ENCODE measurements at places on chromosomes 2 and 18.
A peak's percentile ranks its signal among the peaks of the same experiment; 100 is the strongest.

GRCh38 chr18:2641638-2642037 is 13.9 kb upstream of the SMCHD1 start:
- DNase-seq: no peak

GRCh38 chr2:211434773-211435172 is 878.4 kb downstream of the CPS1 start:
- DNase-seq: no peak

DNA sequence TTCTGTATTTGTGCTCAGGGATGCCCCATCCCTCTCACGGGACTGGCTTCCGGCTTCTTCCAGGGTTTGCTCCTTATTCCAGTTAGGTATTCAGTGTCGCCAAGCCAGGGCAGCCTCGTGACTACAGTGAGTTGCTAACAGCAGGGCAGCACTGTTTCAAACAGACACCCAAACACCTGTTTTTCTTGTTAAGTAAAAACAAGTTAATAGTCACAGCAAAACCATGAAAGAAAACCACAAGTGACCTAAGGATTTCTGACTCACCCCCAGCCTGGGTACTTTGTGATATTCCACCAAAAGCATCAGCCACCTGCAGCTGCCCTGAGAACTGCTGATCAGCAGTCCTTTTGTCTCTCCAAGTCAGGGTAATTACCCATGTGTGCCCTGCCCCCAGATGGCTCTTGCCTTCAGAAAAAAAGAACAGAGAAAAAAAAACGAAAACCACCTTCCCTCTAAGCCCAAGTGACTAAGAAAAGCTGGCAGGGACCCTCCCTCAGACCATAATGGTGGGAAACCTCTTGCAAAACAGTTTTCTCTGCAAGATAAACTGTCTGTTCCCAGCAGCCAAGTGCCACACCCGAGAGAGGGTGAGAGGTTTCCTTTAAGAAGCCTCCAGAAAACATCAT is 178.2 kb downstream of the ANAPC1 start:
- DNase-seq: no peak

- DNase-seq: no peak
Observed at GRCh38 chr2:44778671-44779476, 162.6 kb upstream of the SIX3 start.

- DNase-seq: no peak
Observed at GRCh38 chr2:128520340-128520739, 201.7 kb upstream of the HS6ST1 start.

DNA sequence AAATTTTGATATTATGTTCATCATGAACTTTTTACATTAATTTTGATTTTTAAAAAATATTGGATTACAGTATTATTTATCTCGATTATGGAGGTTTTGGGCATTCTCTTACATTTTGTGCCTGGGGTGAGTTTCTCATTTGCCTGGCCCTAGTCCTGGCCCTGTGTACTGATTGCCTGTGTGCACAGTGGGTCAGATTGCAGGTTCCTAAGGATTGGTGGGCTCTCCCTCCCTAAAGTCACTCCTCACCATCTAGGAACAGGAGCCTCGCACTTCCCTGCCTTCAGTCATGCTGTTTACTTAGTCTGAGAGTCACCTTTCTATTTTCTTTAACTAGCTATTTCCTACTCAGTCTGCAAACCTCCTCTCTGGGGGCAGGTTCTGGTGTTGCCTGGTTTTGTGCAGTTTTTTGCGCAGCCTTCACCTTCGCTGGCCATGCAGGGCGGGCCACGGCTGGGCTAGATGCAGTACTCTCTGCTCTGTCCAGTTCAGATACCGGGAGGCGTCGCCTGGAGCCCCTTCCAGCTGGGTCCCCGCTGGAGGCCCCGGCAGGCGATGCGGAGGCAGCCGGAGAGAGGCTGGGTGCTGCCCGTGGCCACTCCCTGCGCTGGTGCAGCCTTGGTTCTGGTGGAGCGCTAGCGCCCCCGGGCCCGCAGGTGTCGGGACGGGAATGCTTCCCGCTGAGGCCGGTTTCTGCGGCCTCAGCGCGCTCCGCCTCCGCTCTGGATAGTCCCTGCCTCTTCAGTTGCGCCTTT is 23.3 kb upstream of the MC5R start:
- DNase-seq: peak; percentile 32

- DNase-seq: no peak
Observed at GRCh38 chr2:195543063-195543462, 114.0 kb upstream of the SLC39A10 start.

DNA sequence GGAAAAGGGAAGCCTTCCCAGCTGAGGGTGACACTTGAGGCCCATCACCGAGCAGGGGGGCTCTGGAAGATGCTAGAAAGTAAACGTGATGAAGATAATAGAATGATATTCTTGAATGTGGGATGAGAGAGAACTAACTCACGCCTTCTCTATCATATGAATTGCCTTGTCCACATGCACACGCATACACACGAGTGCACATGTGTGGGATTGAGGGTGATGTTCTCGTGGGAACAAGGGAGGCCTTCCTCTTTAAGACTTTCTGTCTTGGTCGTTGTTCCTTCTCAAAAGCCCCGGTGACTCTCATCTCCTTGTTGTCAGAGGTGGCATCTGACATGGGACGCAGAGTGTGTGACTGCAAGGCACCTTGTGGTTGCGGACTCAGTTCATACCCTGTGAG is 436.9 kb downstream of the ZNF516 start:
- DNase-seq: no peak

GRCh38 chr18:54506516-54507261 is 84.4 kb upstream of the DYNAP start:
- no peak for DNase-seq

DNA sequence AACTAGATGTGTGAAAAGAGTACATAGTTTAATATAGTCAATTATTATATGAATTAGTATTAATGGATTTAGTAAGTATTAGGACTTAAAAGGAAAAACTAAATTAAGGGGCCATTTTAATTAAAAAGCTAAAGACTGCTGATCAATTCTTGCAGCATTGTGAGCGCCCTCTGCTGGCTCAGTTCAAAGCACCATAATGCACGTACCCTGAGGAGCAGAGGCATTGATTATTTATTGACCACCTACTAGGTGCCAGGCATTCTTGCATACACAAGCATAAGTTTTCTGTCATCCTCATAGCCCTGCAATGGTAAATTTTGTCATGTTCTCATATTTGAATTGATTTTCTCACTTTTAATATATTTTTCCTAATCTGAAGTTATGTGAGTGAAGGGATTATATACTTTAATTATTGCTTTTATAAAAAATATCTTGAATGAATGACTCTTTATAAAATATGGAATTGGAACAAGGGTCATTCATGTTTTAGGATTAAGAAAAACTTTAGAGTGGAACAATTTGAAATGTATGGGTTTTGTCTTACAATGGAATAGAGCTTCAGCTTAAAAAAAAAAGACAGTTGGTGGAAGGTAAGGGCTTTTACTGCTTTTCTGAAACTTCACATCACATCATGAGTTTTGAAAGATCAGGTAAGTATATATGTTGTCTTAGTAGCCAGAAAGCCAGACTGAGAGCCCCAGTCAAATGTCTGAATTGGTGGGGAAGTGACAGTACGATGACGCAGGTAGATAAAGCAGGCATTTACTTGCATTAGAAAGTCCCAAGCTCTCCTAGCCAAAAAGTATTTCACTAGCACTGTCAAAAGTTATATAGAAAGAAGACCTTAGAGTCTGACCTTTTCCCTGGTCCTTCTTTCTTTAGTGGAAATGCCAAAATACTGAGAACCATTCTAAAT is 9.7 kb downstream of the ITGA4 start:
- peak; percentile 62 for DNase-seq

DNA sequence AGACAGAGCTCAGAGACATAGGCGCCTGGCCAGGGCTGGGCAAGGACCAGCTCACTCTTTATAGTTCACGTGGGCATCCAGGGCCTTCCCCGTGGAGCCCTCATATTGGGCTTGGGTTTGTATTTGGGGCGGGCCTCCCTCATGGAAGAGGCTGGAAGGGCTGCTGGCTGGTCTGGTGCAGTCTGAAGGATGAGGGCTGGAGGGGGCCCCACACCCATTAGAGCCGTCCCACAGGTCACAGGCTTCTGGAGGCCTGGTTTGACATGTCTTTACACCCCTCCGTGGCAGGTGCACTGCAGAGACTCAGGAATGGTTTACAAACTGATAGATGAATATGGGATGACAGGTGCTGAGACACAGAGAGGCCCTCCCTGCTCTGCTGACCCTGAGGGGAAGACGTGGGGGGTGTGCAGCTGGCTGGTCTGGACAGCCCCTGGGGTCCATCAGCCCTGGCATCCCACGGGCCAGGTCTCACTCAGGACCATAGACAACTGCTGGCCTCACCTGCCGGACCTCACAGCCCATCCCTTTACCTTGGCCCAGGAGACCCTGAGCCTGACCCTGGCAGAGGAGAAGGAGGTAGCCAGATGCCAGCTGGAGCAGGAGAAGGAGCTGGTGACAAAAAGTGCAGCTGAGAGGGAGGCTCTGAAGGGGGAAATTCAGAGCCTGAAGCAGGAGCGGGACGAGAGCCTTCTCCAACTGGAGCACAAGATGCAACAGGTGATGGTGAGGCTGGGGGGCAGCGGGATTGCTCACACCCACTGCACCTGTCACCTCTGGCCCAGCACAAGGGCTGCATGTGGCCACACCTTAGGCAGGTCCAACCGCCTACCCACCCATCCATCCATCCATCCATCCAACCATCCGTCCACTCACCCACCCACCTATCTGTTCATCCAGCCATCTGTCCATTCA is 43.9 kb downstream of the CROCC2 start:
- no peak for DNase-seq

DNA sequence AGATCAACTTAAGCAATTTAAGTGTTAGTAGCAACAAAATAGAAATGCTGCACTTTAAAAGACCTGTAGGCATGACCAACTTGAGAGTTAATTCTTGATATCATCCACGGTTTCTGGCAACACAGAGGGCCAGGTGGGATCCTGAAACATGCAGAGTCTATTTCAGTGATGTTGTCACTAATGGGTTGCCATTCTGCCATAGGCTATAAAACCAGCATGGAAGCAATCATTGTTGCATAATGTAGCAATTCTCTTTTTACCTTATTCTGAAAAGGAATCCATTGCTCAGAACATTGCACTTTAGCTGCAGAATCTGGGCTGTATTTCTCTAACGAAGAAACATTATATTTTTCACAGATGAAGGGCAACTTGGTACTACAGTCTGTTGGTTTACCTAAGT is 53.9 kb upstream of the CD302 start:
- no peak for DNase-seq

DNA sequence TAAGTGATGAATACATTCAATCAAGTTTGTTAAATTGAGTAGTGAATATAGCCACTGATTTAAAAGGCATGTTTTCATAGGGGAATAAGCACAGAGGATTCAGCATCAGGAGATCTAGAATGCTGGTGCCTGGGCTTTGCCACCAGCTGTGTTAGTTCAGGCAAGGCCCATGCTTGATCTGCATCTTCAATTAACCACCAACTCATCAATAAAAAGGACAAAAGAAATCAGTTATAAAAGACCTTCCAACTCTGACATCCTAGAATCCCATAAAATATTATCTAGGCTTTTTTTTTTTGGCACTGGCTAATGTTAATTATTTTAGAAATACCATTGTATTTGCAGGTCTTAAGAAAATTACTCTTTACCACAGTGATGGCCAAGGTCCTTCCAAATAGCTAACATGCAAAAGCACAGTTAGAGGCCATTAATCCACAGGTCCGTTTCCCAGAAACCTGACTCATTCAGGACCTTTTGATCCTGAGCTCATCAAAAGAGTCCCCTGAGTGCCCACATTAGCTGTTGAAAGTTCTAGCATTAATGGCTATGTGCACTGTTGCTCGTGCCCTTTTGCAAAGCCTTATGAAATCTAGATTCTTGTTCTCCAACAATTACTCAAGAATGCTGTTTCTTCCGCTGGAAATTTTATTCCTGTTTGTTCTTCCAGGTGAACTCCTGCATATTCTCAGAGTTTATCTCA is 170.0 kb downstream of the CYRIA start:
- no peak for DNase-seq

DNA sequence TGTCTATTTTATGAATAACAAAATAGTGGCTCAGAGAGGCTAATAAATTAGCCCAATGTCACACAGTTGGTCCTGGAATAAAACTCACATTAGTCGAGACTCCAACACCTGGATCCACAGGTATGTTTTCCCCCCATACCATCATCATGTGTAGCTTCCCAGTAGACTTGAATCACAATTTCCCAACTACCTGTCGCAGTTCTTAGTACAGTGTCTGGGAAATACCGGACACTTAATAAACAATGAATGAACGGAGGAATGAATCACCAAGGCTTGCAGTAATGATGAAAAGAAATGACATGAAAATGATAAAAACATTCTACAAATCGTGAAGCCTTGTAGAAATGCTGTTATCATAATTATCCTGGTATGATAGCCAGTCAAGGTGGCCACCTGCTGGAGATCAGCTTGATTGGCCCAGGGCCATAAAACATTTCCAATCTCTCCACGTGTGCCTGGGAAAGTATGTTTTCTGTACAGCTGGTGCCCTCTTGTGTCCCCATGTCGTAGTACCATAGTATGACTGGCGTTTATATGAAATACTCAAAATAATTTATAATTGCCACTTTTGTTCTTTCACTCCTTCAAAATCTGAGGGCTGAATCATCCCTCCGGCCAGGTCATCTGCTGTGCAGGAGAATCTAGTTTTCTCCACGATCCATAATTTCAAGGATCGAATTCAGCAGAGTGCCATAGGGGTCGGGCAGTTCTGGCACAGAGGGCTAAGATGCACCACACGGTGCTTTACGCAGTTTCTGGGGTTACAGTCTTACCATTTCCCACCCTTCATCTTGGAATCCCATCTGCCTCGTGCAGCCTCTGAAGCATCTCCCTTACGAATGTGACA is 95.4 kb downstream of the LAMA1 start:
- no peak for DNase-seq

- no peak for DNase-seq
Observed at GRCh38 chr2:170404846-170405245, 226.9 kb downstream of the MYO3B start.

GRCh38 chr2:225739328-225739727 is 339.8 kb downstream of the NYAP2 start:
- no peak for DNase-seq

DNA sequence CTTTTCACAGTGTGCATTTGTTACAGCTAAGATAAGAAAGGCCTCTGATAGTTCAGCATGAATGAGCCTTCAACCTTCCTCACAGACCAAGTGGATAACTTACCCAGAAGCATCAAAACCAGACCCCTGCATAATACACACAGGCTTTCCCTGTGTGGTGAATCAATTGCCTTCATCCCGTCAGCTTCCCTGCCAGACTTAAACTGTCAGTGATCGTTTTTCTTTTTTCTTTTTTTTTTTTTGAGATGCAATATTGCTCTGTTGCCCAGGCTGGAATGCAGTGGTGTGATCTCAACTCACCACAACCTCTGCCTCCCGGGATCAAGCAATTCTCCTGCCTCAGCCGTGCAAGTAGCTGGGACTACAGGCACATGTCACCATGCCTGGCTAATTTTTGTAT is 20.5 kb upstream of the SLC35F5 start:
- no peak for DNase-seq

- DNase-seq: no peak
Observed at GRCh38 chr2:3645745-3646389, 12.1 kb upstream of the ALLC start.

GRCh38 chr2:239752951-239753350 is 272.2 kb downstream of the NDUFA10 start:
- no peak for DNase-seq

GRCh38 chr2:132415915-132416722 is 486 bp upstream of the GPR39 start:
- DNase-seq: no peak

Measured in activated CD4-positive, alpha-beta T cell treated with anti-CD3 and anti-CD28 coated beads for 1 hour (primary cell).